Occipital lobe (tissue), 3 donors: ENCODE measurements at places on chromosomes 4 and X.

DNA sequence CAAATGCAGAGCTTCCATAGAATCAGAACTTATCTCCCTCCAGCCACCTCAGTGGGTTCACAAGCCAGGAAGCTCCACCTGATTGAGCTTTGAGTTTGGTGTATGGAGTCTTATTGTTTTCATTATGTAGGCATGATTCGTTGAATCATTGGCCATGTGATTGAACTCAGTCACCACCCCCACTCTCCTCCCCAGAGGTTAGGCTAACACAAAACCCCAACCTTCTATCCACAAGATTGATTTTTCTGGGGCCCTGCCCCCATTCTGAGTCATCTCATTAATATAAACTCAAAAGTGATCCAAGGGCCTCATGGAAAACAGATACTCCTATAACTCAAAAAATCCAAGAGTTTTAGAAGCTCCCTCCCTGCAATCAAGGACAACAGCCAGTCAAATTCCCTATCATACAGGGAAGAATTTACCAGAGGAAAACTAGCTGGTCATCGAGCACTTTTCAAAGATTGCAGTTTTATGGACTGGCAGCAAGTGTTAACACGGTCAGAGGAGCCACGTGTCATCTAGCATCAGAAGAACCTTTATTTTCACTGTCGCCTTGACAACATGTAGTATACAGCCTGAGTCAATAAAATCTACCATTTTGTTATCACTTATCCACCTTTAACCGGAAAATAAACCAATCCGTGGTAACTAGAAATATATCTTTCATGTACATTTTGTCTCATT lies 35.9 kb upstream of the GUCY1B1 start:
- no peak for DNase-seq

- DNase-seq, result no peak
Observed at GRCh38 chrX:130994671-130995070, 63.5 kb upstream of the ARHGAP36 start.

GRCh38 chr4:72970756-72971155 lies 98.8 kb downstream of the COX18 start:
- no peak for DNase-seq

DNA sequence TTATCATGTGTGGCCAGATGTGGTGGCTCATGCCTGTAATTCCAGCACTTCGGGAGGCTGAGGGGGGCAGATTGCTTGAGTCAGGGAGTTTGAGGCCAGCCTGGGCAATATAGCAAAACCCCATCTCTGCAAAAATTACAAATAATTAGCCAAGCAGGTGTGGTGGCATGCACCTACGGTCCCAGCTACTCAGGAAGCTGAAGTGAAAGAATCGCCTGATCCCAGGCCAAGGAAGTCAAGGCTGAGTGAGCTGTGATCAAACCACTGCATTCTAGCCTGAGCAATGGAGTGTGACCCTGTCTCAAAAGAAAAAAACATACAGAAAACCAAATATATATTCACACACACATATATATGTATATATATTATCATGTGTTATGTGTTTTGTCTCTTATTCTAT lies 15.0 kb downstream of the APELA start:
- DNase-seq, result no peak

DNA sequence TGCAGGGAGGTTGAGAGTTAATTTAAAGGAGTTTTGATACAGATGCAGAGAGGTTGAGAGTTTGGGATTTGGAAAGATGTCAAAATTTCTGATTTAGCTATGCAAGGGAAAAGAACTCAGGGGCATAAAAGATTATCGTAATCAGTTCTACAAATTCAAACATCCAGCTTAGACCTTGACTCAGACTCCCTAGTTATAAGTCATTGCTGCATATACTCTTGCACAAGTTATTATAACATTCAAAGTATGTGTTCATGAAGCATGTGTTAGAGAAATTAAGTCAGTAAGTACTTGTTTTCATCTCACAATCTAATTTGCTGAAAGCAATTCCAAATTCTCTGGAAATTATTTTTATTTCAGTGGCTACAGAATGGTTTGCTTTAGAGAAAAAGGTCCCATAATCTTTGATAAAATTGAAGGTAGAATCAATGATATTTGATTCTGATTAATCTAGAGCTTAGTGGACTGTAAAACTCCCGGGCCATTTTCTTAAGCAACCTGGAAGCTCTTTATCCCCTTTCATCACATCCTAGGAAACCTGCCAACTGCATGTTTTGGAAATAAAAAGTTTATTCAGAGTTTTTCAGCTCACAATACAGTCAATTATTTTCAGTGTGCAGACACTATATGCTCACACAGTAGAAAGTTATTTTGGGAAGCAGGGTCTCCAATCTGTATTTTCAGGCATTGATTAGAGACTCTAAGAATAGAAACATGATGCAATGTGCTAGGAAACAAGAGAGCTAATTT lies 132.9 kb upstream of the SPANXC start:
- no peak for DNase-seq

GRCh38 chr4:89860971-89861370 lies 24.0 kb upstream of the SNCA start:
- no peak for DNase-seq
